Left renal cortex interstitium (tissue), 4 donors: ENCODE measurements at places on chromosomes 2 and 18. TPM values are rescaled to one million over a fixed set of nuclear protein-coding genes. Genes with fewer than 3 reads are reported as not detected.

SCN9A gene
- 1.5 TPM for polyA plus RNA-seq

KCNE4 gene
- polyA plus RNA-seq = 14.3 TPM

DNAJC5G gene
- 0.43 TPM for polyA plus RNA-seq

APOB gene
- 1.5 TPM for polyA plus RNA-seq

CTIF gene
- 21.7 TPM for polyA plus RNA-seq

PLCL1 gene
- polyA plus RNA-seq = 16.5 TPM

DNA sequence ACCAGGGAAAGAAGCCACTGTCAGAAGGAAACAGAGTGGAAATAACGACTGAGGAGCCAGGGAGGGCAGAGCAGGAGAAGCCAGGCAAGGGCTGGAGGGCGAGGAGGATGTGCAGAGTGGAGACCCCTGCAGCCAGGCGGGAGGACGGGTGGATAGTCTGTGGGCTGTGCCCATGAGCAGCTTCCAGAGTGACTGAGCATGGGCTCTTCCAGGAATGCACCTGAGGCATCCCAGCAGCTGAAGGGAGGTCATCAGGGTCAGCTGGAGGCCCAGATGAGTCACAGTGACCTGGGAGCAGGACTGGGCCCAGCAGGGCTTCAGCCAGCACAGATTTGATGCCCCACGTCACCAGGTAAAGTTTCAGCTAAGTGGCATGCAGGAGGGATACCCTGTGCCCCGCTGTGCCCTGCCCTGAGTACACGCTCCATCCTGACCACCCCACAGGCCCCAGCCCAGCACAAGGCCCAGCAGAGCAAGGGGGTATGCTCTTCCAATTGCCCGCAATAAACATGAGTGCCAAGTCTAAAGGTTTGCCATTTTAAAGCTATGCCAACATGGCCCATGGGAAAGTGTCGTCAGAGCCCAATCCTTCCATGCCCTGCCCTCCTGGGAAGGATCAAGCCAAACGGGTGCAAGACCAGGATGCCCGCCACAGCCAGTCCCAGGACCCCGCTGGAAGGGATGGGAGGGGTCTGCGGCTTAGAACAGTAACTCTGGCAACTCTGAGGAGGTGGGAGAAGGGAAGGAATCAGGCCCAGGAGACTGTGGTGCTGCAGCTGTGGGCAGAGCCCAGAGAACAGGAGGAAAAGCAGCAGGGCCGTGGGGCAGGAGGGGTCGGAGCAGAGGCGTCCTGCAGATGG is 85.7 kb downstream of the SEPTIN10 start:
- DNase-seq = no peak

DNA sequence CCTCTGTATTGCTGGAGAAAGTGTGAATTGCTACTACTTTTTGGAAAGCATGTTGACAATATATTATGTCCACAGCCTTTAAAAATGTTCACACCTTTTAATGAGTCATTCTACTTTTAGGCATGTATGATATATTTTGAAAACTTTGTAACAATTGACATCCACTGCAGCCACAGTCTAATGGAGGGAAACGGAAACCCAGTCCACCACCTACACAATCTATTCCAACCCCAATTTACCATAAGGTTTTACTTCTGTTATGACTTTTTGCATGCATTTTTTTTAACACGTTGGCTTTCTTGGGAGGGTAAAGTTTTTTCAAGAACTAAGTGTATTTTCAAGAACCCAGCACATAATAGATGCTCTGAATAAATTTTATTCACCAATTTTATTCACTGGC is 38.5 kb upstream of the ATP8B1 start:
- no peak for DNase-seq

DNA sequence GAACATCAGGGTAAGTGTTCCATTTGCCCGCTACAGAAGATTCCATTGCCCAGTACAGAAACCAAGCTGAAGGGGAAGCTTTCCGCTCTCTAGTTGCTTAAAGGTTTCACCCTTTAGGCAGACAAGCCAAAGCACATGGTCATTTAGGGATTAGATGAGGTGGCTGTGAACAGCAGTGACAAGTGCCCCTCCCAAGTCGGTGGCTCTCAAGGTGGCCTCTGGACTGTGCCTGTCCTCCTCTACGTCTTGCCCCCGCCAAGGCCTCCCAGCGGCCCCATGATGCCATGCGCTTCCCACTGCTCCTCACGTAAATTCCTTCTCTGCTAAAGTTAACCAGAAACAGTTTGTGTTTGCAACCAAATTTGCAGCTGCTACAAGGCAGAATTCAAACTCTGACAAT is 24.2 kb upstream of the PTPN4 start:
- no peak for DNase-seq

- no peak for DNase-seq
These were observed 1159.0 kb downstream of the RPIA start for GRCh38 chr2:89850481-89850880.

- no peak for DNase-seq
These were observed 156.9 kb downstream of the LAMA1 start for GRCh38 chr18:6960656-6961055.

DNA sequence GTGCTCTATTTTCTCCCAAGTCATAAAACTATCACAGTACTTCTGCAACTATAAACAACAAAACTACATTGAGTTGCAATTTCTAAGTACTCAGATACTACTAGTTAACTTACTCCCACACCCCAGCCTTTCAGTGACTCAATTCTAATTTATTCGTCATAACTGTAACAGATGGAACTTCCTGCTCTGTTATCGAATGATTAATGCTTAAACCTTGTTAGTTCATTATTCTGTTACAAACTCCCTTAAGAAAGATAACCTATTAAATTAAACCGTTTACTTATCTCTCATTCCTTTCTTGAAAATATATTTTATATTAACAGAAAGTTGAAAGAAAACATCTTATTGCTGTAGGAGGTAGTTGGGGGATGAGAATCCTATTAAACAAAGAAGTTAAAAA is 17.0 kb downstream of the TNFAIP6 start:
- DNase-seq = peak; percentile 21

DNA sequence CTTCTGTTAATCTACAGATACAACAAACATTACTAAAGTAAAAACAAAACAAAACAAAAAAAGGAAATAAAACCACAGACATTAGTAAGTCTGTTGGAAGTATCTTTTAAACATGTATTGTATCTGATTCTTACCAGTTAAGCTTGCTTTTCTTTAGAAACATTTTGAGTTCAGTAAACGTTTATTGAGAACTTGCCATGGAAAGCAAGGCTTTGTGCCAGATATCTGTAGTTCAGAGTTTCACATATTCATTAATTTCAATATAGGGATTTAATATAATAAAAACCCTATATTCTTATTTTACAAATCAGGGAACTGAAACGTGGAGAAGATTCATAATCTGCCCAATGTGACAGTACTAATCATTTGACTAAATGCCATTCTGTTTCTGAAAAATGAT is 1101.0 kb upstream of the GYPC start:
- no peak for DNase-seq

DNA sequence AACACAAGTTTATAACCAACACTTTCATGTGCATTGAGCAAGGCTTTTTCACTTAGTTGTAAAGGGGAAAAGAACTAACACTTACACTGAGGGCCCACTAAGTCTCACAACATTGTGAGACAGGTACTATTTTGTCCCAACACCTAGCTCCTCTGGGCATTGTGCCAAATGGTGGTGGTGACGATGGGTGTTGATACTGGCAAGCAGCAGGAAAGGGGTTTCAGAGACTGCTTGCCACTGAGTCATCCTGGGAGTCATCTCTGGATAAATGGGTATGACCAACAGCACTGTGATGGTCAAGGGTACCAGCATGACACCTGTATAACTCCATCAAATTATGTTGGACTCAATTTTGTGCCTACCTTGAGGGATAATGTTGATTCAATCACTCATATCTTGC is 138.8 kb upstream of the ITGA6 start:
- DNase-seq = no peak

- DNase-seq = peak; percentile 61
These were observed 62.1 kb upstream of the ACKR3 start for GRCh38 chr2:236507393-236508085.

GRCh38 chr2:191220671-191221070 is 24.5 kb upstream of the MYO1B start:
- no peak for DNase-seq

- no peak for DNase-seq
These were observed 31.4 kb upstream of the SALL3 start for GRCh38 chr18:78948221-78948620.

DNA sequence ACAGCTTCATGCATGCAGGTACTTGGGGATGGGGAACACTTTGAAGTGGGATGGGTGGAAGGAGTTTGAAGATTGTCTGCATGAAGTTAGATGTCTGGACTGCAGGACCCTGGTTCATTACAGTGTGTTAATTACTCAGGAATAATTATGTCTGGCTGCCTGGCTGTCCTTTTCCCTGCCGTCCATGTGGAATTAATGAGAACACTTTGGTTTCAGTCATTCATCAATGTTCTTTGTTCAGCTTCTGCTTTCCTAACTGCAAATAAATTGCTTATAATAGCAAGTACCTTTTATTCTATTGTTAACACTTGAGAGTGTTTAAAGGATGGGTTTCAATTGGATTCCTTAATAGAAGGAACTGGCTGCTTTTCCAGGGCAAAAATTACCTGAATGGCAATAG is 35.8 kb downstream of the MTCL1 start:
- no peak for DNase-seq

GRCh38 chr18:51339856-51340255 is 142.4 kb upstream of the MEX3C start:
- no peak for DNase-seq
